ENCODE measurements at places on chromosomes 1 and 21.
A peak's percentile ranks its signal among the peaks of the same experiment; 100 is the strongest.

- H3K27ac ChIP-seq = peak overlapping the region; percentile 89
- H3K27me3 ChIP-seq = no peaks in the 10 kb centered on the region
- H3K4me3 ChIP-seq = peak overlapping the region; percentile 96
- H3K36me3 ChIP-seq = no peaks in the 10 kb centered on the region
- no peak for DNase-seq
- peaks cover 13% of the 10 kb centered on the region for H3K4me1 ChIP-seq
Measured at GRCh38 chr1:2198571-2198970, 4.0 kb upstream of the FAAP20 start.

GRCh38 chr1:185438936-185439335, 121.9 kb upstream of the IVNS1ABP start:
- peaks cover 29% of the 10 kb centered on the region for H3K4me1 ChIP-seq
- peaks cover 8% of the 10 kb centered on the region for H3K36me3 ChIP-seq
- no peak overlapping the region for H3K4me3 ChIP-seq

- no peaks in the 10 kb centered on the region for H3K36me3 ChIP-seq
- peaks cover 22% of the 10 kb centered on the region for H3K27me3 ChIP-seq
- no peak overlapping the region for H3K27ac ChIP-seq
- DNase-seq = no peak
- H3K4me1 ChIP-seq = no peaks in the 10 kb centered on the region
Measured at GRCh38 chr1:168623003-168623828, 46.8 kb downstream of the XCL1 start.

- no peak overlapping the region for H3K4me3 ChIP-seq
- peaks cover 9% of the 10 kb centered on the region for H3K27me3 ChIP-seq
Measured at GRCh38 chr1:37423810-37424209, 50.6 kb upstream of the ZC3H12A start.

- no peaks in the 10 kb centered on the region for H3K36me3 ChIP-seq
- no peak overlapping the region for H3K4me3 ChIP-seq
- peaks cover 9% of the 10 kb centered on the region for H3K27me3 ChIP-seq
- H3K27ac ChIP-seq = no peak overlapping the region
Measured at GRCh38 chr1:230375147-230375546, 51.0 kb downstream of the PGBD5 start.

- H3K4me1 ChIP-seq = peaks cover 58% of the 10 kb centered on the region
- H3K27ac ChIP-seq = peak overlapping the region; percentile 71
- H3K27me3 ChIP-seq = no peaks in the 10 kb centered on the region
- H3K36me3 ChIP-seq = peaks cover 13% of the 10 kb centered on the region
Measured at GRCh38 chr1:168466092-168466713, 77.6 kb downstream of the XCL2 start.

Data from activated CD4-positive, alpha-beta T cell treated with anti-CD3 and anti-CD28 coated beads, Interleukin-2, amount 10 ng/mL, durations not matched to agents 24 days and 14 days (primary cell).